ENCODE measurements at places on chromosomes 3 and 15. TPM values are rescaled to one million over a fixed set of nuclear protein-coding genes. Genes with fewer than 3 reads are reported as not detected.

LMAN1L gene
- not detected for total RNA-seq

PP2D1 gene
- not detected for total RNA-seq

SLC12A1 gene
- not detected for total RNA-seq

CLDN16 gene
- total RNA-seq: not detected

RTP3 gene
- not detected for total RNA-seq

GRAMD2A gene
- 0.32 TPM for total RNA-seq
